Activated gamma-delta T cell treated with anti-CD3 and anti-CD28 coated beads, Interleukin-2, amount 50 U/mL, for 16 hours (primary cell): ENCODE measurements at places on chromosomes 12 and 14.

DNA sequence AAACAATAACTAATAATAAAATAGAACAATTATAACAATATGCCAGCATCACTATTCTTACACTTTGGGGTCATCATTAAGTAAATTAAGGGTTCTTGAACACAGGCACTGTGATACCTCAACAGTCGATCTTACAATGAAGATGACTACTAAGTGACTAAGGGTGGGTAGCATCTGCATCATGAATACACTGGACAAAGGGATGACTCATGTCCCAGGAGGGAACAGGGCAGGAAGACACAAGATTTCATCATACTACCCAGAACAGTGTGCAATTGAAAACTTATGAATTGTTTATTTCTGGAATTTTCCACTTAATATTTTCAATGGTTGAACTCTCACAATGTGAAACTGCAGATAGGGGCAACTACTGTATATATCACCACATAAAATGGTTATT, 19.7 kb downstream of the TSPAN19 start:
- no peak for DNase-seq

DNA sequence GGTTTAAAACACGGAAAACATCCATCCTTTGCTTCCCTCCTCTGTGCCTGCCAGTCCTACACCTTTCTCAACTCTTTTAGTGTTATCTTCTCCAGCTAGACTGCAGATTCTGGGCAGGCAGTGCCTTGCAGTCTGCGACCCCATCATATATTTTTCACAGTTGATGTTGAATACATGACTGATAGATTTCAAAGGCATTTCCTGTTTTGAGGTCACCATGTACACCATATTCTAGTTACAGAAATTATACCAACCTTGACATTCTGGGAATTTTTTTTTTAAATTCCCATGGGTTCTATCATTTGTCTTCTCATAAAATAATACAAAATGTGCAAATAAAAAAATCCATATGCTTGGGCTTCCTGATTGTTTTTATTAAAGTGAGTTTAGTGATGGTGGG, 16.6 kb downstream of the SOCS2 start:
- no peak for DNase-seq

DNA sequence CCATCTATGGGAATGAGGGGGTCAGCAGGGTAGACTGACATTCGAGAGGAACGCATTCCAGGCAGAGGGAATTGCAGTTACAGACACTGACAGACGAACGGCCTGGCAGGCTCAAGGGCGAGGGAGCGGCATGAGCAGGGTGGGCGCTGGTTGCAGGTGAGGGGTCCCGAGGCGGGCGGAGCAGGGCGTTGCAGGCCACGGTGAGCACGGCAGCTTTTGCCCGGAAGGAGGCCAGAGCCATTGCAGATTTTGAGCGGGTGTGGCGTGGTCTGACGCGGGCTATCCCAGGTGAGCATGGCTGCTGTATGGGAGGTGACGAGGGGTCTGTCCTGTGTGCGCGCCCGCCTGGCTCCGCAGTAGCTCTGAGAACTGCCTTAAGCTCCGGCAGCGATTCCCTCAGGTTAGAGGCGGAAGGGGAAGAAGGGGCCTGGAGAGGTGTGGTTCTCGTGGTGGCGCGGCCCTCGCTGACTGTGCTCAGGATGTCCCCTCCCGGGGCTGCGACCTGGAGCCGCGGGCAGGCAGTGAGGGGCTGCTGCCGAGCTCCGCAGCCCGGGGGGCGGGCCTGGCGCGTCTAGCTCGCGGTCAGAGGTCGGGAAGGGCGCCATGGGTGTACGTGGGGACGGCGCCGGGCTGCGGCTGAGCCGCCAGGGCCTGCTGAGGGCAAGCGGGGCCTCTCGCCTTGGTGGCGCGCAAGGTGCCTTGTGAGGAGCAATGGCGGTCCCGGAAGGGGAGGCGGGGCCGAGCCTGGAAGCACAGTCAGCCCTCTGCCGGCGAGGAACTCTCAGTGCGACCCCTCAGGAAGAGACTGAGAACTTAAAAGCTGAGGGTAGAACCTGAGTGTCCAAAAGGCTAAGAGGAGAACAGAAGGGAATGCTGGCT, 177.1 kb downstream of the CACNA1C start:
- DNase-seq: no peak

DNA sequence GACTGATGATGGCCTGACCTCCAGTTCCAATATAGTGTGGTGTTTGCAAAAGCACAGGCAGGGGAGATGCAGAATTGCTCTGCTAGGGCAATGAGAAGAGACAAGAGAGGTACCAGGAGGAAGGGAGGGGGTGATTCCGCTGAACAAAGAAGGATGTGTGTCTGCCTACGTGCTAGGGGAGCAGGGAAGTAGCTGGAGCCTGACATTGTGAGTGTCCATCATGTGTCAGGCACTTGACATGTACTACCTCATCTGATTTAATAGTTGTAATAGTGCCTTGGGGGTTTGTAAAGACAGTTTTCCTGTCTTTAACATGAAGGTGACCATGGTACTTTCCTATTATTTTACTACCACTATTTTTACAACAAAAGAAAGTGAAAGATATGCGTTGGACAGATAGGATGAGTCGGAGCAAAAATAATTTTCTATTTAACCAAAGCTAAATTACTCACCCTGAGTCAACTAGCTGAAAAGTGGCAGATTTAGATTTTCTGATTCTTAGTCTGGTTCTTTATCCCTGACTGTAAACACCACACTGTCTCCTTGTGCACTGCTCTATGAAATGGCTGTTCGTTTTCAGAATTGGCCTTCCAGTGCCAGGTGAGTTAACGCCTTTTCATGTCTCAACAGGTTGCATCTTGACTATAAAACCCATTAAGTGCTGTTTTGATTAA, 33.7 kb upstream of the TEAD4 start:
- DNase-seq: no peak

DNA sequence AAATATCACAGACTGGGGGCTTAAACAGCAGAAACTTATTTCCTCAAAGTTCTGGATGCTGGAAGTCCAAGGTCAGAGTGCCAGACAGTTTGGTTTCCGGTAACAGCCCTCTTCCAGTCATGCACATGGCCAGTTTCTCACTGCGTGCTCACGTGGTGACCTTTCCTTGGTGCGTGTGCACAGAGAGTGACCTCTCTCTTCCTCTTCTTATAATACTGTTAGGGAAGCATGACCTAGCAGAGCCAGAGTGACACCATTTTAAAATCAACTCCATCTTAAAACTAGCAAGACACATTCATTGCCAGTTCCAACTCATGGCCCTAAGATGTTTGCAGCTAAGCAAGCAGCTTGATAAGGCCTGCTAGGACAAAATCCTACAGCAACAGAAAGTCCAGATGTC, 221.5 kb upstream of the DAAM1 start:
- no peak for DNase-seq

DNA sequence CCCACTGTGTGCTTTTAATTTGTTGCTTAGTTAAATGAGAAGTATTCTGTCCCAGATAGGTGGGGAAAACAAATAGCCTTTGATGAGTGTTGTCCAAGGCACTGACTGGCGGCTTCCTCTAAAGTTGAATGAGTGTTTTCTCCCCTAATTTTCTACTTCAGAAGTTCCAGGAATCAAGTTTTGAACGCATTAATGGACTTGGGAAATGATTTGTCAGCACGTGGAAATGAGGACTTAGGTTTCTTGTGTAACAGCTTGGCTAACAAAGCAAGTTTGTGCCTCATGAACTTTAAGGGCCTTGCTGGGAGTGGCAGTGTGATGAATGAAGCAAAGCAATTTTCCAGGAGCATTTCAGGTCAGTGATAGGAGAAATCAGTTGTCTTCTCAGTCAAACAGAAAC, 56.9 kb downstream of the LIN52 start:
- DNase-seq: no peak
